ENCODE measurements at places on chromosomes 2 and 18. TPM values are rescaled to one million over a fixed set of nuclear protein-coding genes. Genes with fewer than 3 reads are reported as not detected.

Gene RESP18
- not detected for total RNA-seq

Gene ATP6V1B1
- total RNA-seq: 0.62 TPM

Gene SKOR2
- total RNA-seq: not detected

Gene GPR39
- total RNA-seq: 0.09 TPM

Gene IL18RAP
- 0.35 TPM for total RNA-seq

Gene CDH20
- 0.80 TPM for total RNA-seq

Gene GPC1
- 21.1 TPM for total RNA-seq

DNA sequence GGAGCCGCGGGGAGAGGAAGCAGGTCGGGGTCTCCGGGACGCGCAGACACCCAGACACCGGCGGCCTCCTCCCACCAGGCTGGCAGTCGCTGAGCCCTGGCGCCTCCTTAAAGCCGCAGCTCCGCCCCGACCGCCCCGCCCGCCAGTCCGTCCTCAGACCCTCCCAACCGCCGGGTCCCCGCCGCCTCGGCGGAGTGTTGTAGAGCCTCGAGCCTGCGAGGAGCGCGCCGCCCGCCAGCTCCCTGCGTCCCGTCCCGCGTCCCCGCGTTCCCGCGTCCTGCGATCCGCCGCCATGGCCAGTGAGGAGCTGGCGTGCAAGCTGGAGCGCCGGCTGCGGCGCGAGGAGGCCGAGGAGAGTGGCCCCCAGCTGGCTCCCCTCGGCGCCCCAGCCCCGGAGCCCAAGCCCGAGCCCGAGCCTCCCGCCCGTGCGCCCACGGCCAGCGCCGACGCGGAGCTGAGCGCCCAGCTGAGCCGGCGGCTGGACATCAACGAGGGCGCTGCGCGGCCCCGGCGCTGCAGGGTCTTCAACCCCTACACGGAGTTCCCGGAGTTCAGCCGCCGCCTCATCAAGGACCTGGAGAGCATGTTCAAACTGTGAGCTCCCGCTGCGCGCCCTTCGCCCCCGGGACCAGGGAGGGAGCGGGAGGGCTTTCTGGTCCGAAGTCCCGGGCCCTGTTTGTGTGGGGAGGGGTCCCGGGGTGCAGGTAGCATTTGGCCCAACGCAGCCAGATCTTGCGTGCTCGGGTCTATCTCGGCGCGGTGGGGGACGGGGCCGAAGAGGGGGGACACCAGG is at the start of gene EFHD1:
Gene EFHD1, plus strand, starts transcription at position 192 of the 793 bp plus-strand sequence. Its CDS starts 101 bp downstream, at position 293.
- peak; percentile 92 for DNase-seq

GRCh38 chr18:31840499-31840898 is 79.8 kb upstream of the SLC25A52 start:
- no peak for DNase-seq

- peak; percentile 70 for DNase-seq
Measured at GRCh38 chr2:98385050-98385699, 38.9 kb downstream of the CNGA3 start.

- peak; percentile 49 for DNase-seq
Measured at GRCh38 chr2:234291765-234292204, 205.1 kb downstream of the ARL4C start.

DNA sequence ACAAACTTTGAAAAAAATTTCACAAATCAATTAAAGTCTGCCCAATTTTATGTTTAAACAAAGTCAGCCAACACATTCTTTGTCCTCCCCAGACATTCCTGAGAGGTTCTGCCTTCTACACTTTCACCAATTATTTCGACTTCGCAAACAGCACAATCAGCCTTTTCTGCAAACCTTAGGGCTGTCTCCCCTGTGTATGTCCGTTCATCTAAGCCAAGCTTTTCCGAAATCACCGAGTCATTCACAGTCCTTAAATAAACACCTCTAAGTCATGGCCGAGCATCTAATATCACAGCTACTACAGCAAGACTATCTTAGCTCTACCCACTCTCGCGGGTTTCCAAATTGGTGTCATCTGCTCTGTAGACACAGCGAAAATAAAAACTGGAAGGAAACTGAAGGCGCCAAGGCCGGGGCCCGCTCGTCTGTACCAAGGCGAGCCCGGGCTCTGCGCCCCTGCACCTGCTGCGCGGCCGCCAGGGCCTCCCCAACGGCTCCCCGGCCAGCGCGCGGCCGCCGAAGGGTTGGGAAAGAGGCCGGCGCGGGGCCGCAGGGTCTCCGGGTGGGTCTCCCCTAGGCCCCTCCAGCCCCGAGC is 730 bp downstream of the ODC1 start:
- DNase-seq: peak; percentile 76

DNA sequence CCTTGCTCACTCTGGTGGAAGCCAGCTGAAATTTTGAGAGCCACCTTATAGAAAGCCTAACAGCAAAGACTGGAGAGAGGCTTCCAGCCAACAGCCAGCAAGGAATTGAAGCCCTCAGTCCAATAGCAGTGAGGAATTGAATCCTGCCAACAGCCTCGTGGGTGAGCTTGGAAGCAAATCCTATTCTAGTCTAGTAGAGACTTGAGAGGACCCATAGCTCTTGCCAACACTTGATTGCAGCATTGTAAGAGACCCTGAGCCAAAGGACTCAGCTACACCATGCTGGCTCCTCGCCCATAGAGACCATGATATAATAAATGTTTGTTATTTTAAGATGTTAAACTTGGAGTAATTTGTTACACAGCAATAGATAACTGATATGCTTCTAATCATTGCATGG is 403.0 kb upstream of the TNP1 start:
- DNase-seq: peak; percentile 33

- DNase-seq: no peak
Measured at GRCh38 chr18:55064760-55065159, 105.5 kb upstream of the CCDC68 start.

DNA sequence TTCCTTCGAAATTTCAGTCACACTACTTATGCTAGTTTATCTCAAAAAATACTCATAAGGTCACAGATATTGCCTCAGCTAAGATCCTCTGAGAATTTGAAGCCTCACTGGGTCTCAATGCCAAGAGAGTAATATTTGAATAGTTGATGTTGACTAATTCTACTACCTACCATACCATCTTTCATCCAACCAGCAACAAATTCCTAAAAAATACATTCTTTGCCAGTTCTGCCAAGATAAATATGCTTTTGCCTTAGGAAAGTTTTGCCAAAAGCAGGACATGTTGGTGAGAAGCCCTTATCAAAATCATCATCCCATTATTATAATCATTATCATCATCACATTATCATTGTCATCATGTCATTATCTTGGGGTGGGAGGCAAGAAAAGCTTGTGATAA is 544.6 kb upstream of the ZEB2 start:
- no peak for DNase-seq

DNA sequence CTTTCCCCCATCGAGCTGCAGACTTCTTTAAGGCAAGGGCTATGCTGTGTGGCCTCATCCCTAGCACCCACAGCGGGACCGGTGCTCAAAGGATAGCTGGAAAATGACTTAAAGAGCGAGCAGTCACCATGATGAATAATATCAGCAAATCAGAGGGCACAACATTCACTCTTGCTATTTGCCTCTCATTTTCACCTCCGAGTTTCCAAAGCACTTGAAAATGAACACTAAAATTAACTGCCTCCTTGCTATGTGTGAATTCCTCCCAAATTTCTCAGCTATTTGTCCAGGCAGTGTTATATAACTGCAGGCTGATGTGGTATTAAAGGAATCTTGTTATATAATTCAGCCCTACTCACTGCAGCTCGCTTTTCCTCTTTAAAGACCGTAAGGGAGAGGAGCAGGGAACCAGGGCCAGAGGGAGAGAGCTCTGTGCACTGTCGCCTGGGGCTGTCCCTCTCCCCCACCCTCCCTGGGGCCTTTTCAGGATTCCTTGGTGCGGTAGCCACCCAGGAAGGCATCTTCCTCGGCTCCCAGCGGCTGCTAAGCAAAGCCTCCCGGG is 1.4 kb downstream of the CYS1 start:
- DNase-seq: no peak

GRCh38 chr2:158716921-158717320 is 78.2 kb upstream of the DAPL1 start:
- no peak for DNase-seq

GRCh38 chr2:208489687-208490086 is 83.1 kb downstream of the PTH2R start:
- no peak for DNase-seq

DNA sequence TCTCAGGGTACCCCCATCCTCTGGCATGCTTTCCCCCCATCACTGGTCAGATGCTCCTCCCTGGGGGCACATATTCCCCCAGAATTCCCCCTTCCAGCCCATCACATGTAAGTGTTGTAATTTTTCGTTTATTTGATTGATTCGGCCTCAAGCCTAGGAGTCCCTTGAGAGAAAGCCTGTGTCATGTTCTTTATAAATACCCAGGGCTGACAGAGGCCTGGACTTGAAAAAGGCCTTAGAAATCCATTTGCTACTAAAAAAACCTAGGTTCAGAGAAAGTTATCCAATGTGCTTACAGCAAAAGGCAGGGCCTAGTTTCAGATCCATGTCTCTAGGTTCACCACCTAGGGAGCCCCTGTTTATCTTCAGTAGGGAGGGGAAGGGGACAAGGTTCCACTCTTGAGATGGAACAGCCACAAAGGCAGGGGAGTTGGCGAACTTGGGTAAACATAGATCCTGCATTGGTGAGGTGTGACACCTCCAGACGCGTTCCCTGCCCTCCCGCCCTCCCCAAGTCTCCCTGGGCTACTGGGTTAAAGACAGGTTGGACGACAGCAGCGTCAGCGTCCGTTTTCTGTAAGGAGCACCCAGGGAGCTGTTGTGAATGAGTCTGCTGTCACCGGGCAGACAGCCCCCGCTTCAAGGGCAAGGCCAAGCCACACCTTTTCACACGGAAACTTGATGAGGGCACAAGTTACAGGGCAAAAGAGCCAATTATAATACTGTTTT is 147.8 kb downstream of the EN1 start:
- DNase-seq: no peak

DNA sequence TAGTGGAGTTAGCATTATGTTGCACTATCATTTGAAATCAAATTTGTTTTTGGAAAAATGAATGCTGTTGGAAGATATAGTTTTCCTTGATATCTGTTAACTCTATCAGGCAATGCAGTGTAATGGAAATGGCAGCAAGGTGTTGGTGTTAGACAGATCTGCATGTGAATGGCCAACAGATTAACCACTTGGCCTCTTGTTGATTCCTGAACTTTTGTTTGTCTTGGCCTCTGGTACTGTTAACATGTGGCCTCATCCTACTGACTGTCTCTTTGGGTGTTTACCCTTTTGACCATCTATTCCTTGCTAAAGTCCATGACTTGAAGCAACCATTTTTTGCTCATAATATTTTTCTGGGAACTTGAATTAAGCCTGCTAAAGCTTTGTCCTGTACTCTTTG is 110.2 kb upstream of the CDH2 start:
- DNase-seq: no peak

GRCh38 chr2:279366-279765 is 8.5 kb downstream of the ALKAL2 start:
- DNase-seq: no peak

GRCh38 chr2:54669677-54670484 is 53.6 kb upstream of the EML6 start:
- peak; percentile 66 for DNase-seq

DNA sequence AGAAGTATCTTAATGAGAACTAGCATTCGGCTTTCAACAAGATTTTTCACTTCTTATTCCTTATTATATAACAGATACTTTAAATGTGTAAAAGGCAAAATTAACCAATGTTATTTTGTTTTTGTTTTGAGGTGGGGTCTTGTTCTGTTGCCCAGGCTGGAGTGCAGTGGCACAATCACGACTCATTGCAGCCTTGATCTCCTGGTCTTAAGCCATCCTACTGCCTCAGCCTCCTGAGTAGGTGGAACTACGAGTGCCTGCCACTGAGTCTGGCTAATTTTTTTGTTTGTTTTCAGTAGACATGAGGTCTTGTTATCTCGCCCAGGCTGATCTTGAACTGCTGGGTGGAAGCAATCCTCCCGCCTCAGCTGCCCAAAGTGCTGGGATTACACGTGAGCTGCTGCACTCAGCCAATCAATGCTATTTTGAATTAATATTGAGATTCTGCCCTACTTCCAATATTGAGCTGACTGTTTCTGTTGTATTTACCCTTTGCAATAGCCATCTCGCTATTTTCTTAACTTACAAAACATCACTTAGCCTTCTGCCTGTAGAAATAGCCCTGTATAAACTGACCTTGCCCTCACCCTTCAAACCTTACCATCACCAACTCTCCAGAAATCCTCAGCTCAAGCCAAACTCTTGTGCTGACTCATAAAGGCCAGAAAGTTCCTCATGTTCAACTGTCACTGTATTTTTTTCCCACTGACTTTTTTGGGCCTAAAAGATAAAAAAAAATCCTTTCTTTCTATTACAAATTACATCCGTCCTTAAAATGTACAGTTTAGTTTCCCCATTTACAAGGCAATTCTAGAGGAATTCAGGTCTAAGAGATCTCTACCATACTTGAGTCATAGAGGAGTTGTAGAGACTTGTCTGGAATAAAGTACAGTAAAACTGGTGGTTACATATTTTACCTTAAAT is 94.3 kb downstream of the OLA1 start:
- DNase-seq: no peak

GRCh38 chr2:43636621-43637020 is 439 bp upstream of the PLEKHH2 start:
- no peak for DNase-seq

DNA sequence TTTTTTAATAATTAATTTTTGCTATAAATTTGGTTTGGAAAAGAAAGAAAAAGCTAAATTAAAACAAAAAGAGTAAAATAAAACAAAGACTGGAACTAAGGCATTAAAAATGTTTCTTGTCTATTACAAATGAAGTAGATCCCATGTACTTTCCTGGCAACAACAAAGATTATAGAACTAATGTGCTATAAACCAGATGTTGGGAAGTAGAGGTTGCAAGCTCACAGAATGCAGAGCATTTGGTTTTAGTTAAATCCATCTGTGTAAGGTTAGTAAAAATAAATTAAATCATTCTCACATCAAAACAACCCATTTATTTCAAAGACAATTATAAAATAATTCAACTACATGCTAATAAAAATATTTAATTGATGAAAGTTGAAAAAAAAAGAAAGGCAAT is 157.2 kb upstream of the ZC3H15 start:
- peak; percentile 85 for DNase-seq

DNA sequence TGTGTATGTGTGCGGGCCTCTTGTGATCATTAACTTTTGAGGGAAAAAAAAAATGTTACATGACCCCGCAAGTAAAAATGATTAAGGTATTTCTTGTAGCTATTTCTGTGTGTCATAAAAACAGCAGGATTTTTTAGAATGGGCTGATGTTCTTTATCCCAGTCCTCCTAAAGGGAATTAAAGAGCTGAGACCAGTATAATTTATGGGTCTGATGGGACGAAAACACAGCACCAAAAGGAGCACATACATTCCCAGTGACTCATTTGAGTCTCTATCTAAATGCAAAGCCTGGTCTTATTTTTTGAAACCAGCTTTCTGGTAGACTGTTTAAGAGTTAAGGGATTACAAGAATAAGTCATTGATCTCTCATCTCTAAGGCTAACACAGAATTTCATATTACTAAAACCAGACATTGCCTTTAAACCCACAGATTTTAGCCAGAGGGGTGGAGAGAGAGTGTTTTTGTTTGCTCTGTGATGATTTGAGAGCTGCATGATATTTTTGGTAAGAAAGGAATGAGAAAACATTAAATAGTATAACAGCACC is 342.3 kb upstream of the EPHA4 start:
- peak; percentile 13 for DNase-seq

- no peak for DNase-seq
Measured at GRCh38 chr2:40256649-40257048, 195.2 kb downstream of the SLC8A1 start.

- DNase-seq: no peak
Measured at GRCh38 chr2:94997981-94998930, 27.3 kb upstream of the MAL start.

- DNase-seq: no peak
Measured at GRCh38 chr2:182784058-182784706, 68.1 kb downstream of the DNAJC10 start.

Data from muscle of leg (tissue), 16 donors.